Mucosa of descending colon (tissue), 3 donors: ENCODE measurements at places on chromosomes 11 and 22.

DNA sequence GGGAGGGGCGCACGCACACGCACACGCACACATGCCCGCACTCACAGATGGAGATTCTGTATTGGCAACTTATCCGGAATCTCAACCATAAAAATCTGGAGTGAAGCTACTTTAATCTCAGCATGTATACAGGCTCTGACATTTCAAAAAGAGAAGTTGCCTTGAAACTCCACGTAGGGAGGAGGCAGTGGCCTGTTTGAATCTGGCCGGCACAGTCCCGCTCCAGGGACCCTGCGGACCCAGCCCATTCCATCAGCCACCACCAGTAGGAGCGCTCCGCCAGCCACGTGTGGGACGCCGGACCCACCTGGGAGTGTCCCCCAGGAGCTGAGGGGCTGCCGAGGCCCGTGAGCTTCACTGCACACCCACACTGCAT, 1.9 kb upstream of the SYT8 start:
- peak; percentile 32 for DNase-seq

DNA sequence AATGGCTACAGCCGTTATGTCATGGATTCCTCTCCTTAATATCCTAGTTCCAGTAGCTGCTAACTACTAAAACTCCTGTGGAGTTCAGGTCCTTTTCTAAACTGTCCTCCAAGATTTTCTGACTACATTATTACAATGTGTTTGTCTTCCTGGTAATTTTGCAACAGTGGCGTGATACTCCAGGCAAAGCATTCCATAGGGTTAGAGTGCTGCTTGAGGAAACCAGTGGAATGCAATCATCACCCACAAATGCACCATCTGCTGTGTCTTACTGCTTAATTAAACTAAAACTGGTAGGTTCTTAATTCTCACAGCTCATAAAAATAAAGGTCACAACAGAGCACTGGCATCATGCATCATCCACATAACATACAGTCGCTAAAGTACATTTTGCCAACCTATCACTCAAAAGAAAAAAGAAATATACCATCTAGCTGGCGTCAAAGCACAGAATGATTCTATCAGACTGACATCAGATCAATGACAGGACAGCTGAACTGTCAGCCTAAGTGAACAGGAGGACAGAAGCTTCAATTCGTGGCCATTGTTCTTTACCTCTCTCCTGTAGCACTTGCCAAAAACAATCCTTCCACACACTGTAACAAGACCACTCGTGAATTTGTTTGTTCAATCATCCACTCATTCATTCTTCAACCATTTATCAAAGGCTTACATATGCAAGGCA, 182.5 kb downstream of the CADM1 start:
- no peak for DNase-seq

GRCh38 chr11:18749681-18750319, 23.8 kb upstream of the IGSF22 start:
- no peak for DNase-seq

GRCh38 chr11:47109051-47109726, 67.5 kb downstream of the ARFGAP2 start:
- no peak for DNase-seq

DNA sequence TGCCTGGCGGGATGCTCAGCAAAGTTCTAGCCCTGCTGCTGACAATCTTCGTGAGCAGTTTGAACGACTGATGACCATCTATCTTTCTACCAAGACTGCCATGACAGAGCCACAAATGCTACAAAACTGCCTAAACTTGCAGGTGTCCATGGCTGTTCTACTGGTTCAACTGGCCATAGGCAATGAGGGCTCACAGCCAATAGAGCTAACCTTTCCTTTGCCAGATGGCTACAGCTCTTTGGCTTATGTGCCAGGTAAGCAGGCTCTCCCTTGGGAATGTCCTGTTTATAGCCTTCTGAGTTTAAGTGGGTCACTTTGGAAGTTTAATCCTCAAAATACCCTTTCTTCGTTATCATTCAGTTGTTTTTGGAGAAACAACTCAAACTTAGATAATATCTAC, 20.1 kb downstream of the UBE4A start:
- DNase-seq = no peak

DNA sequence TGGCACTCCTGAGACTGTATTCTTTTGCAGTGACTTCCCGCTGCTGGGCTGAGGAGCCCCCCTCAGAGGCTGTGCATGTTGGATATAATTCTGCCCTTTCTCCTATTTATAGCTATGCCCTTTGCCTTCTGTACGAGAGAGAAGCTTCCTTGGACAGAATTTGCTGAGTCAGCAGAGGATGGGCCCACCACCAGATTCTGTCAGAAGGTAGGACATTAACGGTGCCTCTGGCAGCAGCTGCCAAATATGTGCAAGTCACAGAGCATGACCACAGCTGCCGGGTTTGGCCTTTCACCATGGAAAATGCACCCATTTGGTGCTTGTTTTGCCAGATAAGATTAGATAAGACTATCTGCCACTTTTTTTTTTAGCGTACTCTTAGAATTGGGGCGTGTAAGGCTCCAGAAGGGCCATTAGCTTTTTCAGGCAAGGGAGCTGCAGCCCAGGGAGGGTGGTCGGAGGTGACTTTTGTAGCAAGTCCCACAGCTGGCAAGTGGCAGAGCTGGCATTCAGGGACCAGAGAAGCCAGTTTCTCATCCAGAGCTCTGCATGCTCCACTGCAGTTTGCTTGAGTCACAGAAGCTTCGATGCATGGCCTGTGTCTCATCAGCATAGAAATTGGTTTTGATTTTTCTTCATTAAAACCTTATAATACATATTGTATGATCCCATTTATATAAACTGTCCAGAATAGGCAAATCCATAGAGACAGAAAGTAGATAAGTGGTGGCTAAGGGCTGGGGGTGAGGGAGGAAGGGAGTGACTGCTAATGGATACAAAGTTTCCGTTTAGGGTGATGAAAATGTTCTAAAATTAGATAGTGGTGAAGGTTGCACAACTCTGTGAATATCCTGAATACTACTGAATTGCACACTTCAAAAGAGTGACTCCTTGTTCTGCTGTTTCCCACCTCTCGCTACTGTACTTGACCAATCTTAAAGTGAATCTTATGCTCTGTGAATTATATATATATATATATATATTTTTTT, 15.8 kb downstream of the UPB1 start:
- no peak for DNase-seq
